Endothelial cell (in vitro differentiated cells): ENCODE measurements at places on chromosomes 5 and 9.

- DNase-seq, result no peak
Observed at GRCh38 chr5:134095293-134095692, 19.2 kb upstream of the TCF7 start.

GRCh38 chr5:143796125-143796524 lies 15.8 kb upstream of the HMHB1 start:
- no peak for DNase-seq

DNA sequence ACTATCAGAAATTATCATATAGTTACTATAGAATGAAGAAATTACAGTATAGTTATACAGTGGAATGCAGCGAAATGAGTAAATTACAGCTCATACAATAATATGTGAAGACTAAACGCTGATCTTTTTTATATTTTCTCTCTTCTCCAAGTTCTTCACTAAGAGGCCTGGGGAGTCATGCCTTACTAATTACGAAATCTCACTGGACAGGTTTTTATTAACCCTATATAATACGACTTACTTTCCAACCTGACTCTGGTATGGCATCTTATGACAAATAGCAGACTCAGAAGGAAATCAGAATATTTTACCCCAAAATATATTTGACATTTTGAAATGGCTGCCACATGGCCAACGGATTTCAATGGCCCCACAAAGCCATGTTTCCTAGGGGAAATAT lies 9.1 kb downstream of the CARNMT1 start:
- DNase-seq, result no peak

DNA sequence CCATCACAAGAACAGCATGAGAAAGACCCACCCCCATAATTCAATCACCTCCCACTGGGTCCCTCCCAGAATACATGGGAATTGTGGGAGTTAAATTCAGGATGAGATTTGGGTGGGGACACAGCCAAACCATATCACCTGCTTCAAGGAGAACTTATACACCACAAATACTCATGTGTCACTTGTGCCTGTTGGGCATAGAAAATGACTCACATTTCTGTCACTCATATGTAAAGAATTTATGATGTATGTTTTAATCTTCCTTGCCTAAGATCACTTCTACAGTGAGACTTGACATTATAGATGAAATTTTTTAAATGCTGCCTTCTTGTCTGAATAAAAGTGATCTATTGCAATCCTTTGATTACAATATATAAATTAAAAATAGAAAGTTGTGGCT lies 23.0 kb upstream of the PRDM6 start:
- DNase-seq, result no peak

GRCh38 chr5:152900332-152900731 lies 495.3 kb upstream of the NMUR2 start:
- no peak for DNase-seq

- DNase-seq, result no peak
Observed at GRCh38 chr5:133668458-133668857, 56.1 kb upstream of the FSTL4 start.

- no peak for DNase-seq
Observed at GRCh38 chr5:54115735-54116403, 194.5 kb downstream of the ARL15 start.
